Activated naive CD8-positive, alpha-beta T cell treated with anti-CD3 and anti-CD28 coated beads for 36 hours (primary cell): ENCODE measurements at places on chromosomes 6 and 20. TPM values are rescaled to one million over a fixed set of nuclear protein-coding genes. Genes with fewer than 3 reads are reported as not detected.

Gene STK38
- total RNA-seq, result 23.1 TPM

Gene NOTCH4
- total RNA-seq, result 0.88 TPM

Gene CLPSL2
- total RNA-seq, result not detected

Gene TTLL9
- total RNA-seq, result not detected

Gene SPACA1
- not detected for total RNA-seq

Gene SPO11
- not detected for total RNA-seq

DNA sequence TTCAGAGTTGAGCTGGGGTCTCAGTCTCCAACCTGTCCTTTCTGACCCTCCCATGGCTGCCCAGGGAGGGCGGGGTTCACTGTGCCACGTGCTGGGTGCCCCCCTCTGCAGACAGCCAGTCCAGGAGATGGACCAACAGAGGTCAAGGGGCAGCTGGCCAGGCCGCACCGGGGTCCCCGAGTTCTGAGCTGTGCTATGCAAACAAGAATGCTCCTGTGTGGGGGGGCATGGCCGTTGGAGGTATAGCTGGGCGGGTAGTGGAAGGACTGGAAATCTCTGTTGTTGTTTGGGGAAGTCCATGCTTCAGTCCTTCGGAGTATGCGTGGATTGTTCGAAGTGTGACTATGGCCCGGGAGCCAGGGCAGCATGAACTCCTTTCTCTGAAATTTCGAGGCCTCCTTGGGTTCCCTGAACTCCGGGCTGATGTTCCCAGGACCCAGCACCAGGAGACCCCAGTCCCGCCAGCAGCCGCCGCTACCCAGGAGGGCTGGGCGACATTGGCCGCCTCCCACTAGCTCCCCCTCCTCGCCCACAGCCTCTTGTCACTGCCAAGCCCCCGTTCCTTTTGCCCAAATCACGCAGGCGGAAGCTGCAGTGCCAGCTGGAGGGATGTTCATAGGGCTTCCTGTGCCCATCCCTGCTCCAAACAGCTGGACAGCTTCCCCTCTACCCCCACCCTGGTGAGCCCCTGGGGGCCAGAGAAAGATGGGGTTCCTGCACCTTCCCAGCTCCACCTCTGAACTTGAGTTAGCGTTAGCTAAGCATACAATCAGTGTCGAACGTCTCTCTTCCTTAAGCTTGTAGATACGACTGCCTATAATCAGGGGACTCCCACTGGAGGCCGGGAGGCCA is 126.6 kb downstream of the TAF4 start:
- H3K27me3 ChIP-seq, result no peaks in the 10 kb centered on the region
- no peak for DNase-seq
- H3K27ac ChIP-seq, result no peak overlapping the region
- H3K36me3 ChIP-seq, result no peaks in the 10 kb centered on the region

DNA sequence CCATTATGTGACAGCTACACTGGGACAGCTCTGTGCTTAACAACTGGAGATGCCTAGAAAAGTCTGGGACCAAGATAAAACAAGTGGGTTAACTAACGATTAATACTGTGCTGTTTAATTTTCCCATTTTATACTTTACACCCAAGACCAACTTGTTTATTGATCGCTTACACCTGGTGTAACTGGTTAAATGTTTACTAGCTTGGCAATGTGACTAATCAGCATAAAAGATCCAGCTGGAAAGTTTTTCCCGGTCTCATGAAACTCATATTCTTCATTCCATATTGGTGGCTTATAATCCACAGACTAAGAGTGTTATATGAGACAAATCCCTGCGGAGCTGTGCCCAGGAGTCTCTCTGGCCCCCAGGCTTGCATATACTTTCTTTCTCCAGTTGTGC is 101.7 kb upstream of the GJE1 start:
- H3K4me1 ChIP-seq, result no peaks in the 10 kb centered on the region
- H3K4me3 ChIP-seq, result no peak overlapping the region
- H3K27me3 ChIP-seq, result peaks cover 2% of the 10 kb centered on the region
- DNase-seq, result no peak
- no peak overlapping the region for H3K27ac ChIP-seq

DNA sequence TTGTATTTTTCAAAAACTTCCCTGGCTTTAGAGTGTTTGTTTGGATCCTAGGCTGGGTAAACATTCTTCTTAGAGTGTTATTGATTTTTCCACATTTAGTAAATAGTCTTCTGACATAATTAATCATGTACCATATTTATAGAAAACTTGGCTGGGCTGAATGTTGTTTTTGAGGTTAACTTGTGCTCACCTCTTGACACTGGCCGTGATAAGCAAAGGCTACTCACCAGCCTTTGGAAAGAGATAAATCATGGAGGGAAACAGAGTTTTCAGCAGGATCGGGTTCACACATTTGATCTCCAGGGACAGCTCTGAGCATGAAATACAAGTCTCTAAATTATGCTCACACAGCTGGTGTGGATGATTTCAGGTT is 6.2 kb upstream of the CD93 start:
- H3K4me1 ChIP-seq, result no peaks in the 10 kb centered on the region
- no peaks in the 10 kb centered on the region for H3K36me3 ChIP-seq
- no peak overlapping the region for H3K27ac ChIP-seq
- no peak overlapping the region for H3K4me3 ChIP-seq

DNA sequence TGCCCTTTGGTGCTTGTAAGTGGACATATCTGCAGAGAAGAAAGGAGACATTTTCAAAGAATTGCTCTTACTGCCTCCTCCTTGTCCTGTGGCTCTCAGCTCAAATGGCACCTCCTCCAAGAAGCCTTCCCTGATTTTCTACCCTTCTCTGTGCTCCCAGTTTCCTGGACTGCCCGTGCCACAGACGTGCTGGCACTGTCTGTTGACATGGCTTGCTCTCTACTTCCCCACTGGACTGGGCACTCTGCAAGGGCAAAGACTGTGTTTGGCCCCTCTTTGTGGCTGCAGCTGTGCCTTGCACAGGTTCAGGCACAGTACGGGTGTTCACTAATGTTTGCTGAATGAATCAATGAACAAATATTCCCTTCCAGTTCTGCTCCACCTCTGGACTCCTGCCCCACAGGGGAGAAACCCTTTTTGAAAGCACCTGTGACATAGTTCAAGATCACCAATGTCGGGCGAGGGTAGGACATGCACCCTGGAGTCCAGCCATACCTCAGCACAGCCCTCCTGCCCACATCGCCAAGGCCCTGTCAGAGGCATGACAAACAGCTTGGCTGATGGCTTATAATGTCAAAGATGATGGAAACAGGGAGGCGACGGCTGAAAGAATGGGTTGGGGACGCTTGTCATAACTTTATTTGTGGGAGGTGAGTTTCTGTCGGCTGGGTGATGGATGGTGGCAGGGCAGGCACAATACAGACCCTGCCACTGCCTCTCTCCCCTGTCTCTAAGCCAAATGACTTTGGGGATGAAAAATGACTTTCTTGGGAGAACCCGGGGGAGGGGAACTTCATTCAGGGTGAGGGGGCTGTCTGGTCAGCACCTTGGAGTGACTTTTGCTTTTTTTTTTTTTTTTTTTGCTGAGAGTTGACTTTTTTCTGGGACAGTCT is 15.6 kb upstream of the CTNNBL1 start:
- H3K4me1 ChIP-seq, result no peaks in the 10 kb centered on the region
- H3K27ac ChIP-seq, result no peak overlapping the region
- no peak overlapping the region for H3K4me3 ChIP-seq
- H3K36me3 ChIP-seq, result no peaks in the 10 kb centered on the region
- H3K27me3 ChIP-seq, result peaks cover 40% of the 10 kb centered on the region
- DNase-seq, result no peak

DNA sequence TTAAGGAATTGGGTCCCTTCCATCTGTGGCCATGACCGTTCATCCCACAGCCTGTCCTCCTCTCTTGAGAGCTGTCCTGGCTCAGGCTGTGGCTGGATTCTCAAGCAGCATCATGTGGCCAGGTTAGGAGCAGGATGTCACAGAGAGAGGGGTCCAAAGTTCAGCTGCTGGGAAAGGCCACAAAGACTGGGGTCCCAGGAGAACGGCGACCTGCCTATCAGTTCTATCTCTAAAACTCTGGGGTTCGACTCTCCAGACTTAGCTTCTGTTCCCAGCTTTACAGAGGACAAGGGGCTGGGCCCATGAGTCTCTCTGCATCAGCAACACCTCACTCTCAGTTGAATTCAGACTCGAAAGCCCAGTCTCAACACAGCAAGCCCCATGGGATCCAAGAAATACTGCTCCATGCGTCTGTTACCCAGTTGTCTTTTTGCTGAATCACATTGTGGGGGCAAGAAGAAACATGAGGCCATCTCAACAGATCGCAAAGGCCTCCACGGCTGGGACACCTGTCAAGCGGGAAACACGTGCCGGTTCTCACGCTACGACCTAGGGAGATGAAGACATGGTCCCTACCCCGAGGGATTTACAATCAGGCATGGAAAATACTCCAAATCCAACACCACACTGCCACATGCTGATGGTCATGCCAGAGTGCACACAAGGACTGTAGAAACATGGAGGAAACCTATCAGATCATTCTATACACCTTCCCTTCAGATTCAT is 95.4 kb downstream of the SLC22A23 start:
- H3K4me1 ChIP-seq, result peaks cover 4% of the 10 kb centered on the region
- no peaks in the 10 kb centered on the region for H3K36me3 ChIP-seq
- H3K27ac ChIP-seq, result no peak overlapping the region
- no peaks in the 10 kb centered on the region for H3K27me3 ChIP-seq
- H3K4me3 ChIP-seq, result no peak overlapping the region

- peaks cover 60% of the 10 kb centered on the region for H3K36me3 ChIP-seq
- H3K4me3 ChIP-seq, result peak overlapping the region; percentile 87
- H3K27me3 ChIP-seq, result no peaks in the 10 kb centered on the region
- no peak for DNase-seq
- H3K27ac ChIP-seq, result peak overlapping the region; percentile 88
- peaks cover 65% of the 10 kb centered on the region for H3K4me1 ChIP-seq
Measured at GRCh38 chr6:111792241-111792640, 81.0 kb downstream of the FYN start.

GRCh38 chr6:31814677-31815024 is 432 bp downstream of the HSPA1L start:
- H3K4me3 ChIP-seq, result peak overlapping the region; percentile 84
- H3K27ac ChIP-seq, result peak overlapping the region; percentile 84
- no peaks in the 10 kb centered on the region for H3K36me3 ChIP-seq
- peak; percentile 67 for DNase-seq
